GM04504 (cell line): ENCODE measurements at places on chromosomes 3 and 15.

- no peak for DNase-seq
Observed at GRCh38 chr15:74724570-74725224, 631 bp downstream of the CYP1A1 start.

GRCh38 chr3:75248974-75249373 is 415.2 kb upstream of the FRG2C start:
- DNase-seq = no peak

- no peak for DNase-seq
Observed at GRCh38 chr3:186787642-186788481, 4.5 kb downstream of the EIF4A2 start.

DNA sequence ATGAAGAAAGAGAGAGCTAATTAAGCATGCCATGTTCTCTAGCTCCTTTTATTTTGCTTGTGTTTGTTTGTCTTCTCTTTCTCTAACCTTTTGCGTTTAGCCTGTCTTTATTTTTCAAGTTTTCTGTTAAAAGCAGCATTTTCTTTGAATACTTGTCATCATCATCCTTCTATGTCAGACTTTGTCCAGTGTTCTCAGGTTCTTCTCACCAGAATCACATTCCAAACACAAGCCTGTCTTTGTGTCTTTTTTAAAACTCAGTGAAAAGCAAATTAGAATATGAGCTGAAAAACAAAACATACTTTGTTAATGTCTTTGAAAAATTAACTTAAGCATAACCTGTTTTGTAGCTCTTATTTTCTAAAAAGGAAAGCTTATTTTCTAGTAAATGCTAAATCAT is 62.4 kb downstream of the LEKR1 start:
- no peak for DNase-seq

DNA sequence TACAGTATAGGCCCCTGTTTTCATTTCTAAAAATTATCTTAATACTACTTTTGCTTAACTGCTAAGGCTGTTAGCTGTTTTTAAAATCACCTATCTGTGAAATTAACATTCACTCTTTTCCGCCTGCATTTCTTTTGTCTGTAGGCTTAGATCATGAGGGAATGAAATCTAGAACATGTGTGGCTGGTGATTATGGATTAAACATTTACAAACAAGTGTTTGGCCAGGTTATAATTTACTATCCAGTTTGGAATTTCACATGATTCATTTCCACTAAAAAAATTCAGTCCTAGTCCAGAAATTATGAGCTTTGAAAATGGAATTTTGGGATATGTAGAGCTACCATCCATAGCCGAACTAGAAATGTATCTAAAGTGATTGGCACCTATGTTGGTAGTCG is 39.1 kb downstream of the GOLM2 start:
- no peak for DNase-seq

DNA sequence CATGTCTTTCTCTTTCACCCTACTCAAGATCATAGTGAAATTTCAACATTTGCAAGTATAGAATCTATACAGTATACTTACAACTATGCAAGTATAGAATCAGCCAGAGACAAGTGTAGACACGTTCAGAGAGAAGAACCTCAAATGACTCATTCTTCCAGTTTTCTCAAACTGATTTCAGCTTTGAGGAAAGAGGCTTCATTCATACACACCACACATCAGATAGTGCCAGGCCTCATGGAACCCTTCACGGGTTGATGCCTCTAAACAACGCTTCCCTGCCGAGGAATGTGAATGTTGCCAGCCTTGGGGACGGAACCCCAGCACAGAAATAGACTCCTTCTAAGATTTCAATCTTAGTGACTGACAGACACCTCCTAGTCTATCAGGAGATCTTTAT is 135.7 kb downstream of the FOXP1 start:
- DNase-seq = no peak

DNA sequence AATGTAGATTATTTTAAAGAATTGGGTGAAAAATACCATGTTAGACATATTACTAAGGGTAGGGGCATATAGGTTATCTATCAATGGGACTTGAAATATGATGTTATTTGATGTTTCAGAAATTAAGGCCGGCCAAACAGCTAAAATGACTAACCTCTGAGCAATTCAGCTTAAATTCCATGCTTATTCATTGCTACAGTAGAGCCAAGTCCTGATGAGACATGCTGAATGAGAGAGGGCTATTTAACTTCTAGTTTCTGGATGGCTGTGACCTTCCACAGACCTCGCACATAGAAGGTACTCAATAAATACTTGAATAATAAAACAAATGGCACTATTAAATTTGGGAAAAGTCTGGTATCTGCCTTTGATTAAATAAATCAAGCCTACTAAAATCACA is 175.6 kb upstream of the WNT5A start:
- DNase-seq = no peak

DNA sequence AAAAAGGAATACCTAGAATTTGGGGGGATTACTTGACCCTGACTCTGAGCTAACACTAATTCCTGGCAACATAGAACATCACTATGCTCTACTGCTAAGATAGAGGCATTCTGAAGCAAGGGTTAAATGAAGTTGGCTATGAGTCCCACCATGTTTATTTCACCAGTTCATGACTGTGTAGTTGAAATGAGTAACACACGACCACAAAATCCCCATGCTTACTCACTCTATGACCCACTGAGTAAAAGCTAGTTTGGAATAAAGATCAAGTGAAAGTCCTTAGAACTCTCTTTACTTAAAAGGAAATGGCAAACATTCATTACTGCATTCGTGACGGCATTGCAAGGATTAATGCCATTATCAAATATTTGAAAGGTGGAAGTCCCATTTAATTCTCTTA is 47.4 kb downstream of the MRPL46 start:
- DNase-seq = no peak

DNA sequence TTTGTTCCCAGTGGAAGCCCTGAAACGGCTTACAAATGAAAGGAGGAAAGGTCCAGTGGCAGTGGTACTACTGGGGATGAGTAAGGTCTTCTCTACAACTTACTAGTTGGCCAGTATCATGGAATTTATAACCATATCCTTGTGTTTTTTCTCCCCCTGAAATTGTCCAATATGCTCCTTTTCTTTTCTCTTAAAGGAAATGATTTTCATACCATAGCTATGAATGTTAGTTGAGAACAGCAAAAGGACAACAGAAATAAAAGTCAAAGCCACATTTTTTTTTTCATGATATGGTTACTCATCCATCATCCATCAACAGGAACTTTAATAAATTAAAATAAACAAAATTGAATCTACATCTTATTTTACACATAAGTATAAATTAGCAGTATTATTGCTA is 450.4 kb downstream of the MFSD1 start:
- peak; percentile 46 for DNase-seq

GRCh38 chr3:188700501-188700900 is 471.3 kb upstream of the TPRG1 start:
- DNase-seq = no peak

- DNase-seq = no peak
Observed at GRCh38 chr15:32124726-32125125, 94.4 kb downstream of the CHRNA7 start.

DNA sequence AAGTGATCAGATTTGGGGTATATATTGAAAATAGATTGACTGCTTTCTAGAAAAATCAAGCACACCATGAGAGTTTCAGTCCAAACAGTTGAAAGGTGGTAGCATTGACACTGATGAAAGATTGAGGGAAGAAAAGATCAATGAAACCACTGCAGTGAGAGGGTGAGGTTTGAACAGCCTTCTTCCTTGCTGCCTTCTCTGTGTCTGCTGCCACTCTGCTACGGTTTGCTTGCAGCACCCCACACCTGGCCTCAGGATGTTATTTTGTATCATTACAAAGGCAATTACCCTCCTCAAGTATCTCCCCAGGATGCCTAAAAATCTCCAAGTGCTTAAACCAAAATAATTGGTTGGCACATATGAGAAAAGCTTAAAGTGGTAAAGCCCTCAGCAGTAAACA is 683.6 kb upstream of the ARPP21 start:
- no peak for DNase-seq

GRCh38 chr3:115713284-115713683 is 90.0 kb downstream of the GAP43 start:
- no peak for DNase-seq

DNA sequence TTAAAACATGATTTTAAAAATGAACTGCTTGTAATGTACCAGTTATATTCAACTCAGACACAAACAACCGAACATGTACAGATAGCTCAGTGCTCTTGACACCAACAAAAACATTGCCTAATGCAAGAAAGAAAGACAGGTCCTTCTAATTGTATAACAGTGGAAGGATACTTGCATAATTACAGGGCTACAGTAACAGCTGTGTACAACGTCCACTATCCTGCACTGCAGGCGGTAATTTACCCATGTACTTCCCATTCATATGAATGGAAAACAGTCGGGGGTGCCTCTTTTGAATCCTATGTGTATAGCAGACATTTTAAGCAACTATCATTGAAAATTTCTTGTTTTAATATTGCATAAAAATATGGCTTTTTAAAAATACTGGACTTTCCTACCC is 41.1 kb upstream of the PLSCR5 start:
- no peak for DNase-seq

DNA sequence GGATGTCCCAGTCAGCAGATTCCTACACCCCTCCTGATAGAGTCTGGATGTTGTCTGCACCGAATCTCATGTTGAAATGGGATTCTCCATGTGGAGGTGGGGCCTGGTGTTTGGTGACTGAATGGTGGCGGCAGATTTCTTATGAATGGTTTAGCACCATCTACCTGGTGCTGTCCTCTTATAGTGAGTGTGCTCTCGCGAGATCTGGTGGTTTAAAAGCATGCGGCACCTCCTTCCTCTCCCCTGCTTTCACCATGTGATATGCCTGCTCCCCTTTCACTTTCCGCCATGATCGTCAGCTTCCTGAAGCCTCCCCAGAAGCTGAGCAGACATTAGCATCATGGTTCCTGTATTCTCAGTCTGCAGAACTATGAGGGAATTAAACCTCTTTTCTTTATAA is 135.2 kb upstream of the SLC6A11 start:
- DNase-seq = no peak

- no peak for DNase-seq
Observed at GRCh38 chr3:23489300-23490158, 286.4 kb downstream of the UBE2E2 start.

GRCh38 chr15:40782609-40783227 is 12.9 kb downstream of the C15orf62 start:
- DNase-seq = no peak

- no peak for DNase-seq
Observed at GRCh38 chr15:93497291-93497690, 408.3 kb upstream of the RGMA start.

DNA sequence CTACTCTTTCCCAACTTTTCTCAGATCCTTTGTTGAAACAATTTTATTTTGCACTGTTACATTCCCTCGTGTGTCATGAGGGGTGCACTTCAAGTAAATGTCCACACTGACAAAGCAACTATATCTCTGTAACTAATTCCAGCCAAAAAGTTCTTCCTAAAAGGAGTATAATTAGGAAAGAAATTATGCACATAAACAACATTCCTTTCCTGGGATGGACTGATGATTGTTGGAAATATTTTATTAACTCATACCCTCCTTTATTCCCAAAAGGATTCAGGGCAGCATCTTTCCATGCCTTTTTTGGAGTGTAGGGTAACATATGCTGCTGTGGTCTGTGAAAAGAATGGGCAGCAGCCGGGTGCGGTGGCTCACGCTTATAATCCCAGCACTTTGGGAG is 426.1 kb upstream of the THBS1 start:
- DNase-seq = no peak

GRCh38 chr15:101456057-101456739 is 33.3 kb downstream of the PCSK6 start:
- DNase-seq = no peak

GRCh38 chr3:105480768-105481167 is 114.1 kb downstream of the ALCAM start:
- DNase-seq = no peak

GRCh38 chr3:157467200-157467599 is 30.6 kb downstream of the PTX3 start:
- no peak for DNase-seq

DNA sequence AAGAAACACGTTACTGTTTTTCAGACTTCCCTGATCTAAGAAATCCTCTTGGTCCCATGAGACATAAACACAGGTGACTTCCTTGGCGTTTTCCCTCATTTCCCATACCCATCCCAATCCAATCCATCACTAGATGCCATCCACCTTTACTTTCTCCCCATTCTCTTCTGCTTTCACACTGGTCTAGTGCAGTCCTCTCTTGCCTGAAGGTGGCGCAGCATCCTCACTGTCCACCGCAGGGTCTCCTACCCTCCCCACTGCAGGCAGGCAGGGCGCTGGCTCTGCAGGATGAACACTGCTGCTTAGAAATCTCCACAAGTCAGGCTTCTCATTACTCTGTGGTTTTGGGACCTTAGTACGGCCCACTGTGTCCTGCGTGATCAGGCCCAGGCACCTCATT is 58.2 kb downstream of the RAB7A start:
- DNase-seq = no peak

DNA sequence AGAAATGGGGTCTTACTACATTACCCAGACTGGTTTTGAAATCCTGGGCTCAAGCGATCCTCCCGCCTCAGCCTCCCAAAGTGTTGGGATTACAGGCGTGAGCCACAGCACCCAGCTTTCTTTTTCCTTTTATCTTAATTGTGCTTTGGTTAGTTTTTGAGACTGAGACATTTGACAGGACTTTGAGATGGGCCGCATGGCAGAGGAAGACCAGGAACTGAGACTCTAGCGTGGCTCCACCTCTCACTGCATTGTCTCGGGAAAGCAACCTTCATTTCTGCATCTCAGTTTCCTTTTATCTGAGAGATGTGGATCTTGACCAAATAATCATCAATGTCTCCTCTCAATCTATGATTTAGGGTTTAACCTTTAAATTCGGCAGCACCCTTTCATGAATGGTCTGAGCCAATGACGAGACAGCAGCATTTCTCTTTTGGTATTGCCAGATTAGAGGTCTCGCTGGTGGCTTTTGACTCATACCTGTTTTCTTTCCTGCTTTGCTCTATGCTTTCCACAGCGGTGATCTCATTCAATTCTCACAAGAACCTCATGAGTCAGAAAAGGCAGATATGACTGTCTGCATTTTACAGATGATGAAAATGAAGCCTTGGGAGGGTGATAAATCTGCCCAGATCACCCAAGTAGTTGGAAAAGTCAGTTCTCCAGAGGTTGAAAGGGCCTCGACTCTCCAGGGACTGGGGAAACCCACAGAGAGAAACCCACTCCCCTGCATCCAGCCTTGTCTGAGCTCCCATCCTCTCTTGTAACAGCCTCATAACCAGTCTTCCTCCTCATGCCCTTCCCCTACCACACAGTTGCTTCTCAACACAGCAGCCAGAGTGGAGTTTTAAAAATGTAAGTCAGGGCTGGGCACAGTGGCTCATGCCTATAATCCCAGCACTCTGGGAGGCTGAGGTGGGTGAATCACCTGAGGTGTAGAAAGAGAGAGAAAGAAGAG is 84.8 kb upstream of the FOXB1 start:
- DNase-seq = peak; percentile 21
